Activated CD4-positive, alpha-beta memory T cell treated with anti-CD3 and anti-CD28 coated beads for 36 hours (primary cell): ENCODE measurements at places on chromosomes 2 and 18. TPM values are rescaled to one million over a fixed set of nuclear protein-coding genes. Genes with fewer than 3 reads are reported as not detected.

Gene TMEM163
- not detected for total RNA-seq

Gene KCNG2
- total RNA-seq, result not detected

Gene SAG
- total RNA-seq, result 0.27 TPM

Gene ST6GAL2
- not detected for total RNA-seq

Gene CRACDL
- 0.31 TPM for total RNA-seq
